Stromal cell of bone marrow (primary cell): ENCODE measurements at places on chromosomes 16 and 17.

GRCh38 chr17:79983456-79983855, 52.2 kb downstream of the TBC1D16 start:
- DNase-seq = no peak

GRCh38 chr17:61065263-61065773, 334.3 kb upstream of the TBX2 start:
- DNase-seq = peak; percentile 28

DNA sequence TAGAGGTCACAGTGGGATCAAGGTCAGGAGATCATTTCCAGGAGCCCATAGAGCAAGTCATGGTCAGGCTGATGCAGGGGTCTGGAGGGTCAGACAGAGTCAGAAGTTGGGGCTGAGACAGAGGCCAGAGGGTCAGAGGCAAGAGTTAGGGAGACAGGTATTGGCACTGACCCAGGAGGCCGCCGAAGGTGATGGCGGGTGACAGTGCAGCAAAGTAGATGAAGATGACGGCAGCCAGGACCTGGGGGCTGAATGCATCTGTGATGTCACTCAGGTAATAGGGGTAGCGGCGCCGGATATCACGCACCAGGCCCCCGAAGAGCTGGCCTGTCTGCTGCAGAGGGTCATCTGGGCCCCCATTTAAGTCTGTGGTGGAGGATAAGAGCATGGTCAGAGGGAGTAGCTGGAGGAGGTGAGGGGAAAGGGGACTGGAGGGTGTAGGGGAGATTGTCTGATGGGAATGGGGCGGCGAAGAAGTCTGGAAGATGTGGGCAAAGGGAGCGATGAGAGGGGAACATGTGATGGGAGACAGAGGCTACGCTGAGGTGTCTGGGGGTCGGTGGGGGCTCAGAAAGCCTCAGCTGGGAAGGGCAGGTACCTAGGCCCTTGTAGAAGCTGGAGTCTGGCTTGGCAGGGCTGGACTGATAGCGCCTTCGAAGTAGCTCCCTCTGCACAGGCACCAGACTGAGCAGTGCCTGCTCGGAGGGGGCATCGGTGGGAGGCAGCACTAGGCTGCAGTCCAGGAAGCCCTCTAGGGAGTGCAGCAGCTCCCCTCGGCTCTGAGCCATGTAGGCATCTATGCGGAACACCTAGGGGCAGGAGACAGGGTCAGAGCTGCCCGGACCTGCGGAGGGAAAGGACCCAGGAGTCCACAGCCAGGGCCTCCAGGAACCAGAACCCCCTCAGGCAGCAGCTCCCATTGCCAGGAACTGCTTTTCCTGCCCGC, 9.8 kb downstream of the SLC4A1 start:
- no peak for DNase-seq

GRCh38 chr17:40937384-40937819, at the start of gene KRT23:
TSS of gene KRT23 (minus strand) at chr17:40937646. CDS start at chr17:40936603, 1,043 bp downstream.
- no peak for DNase-seq

- no peak for DNase-seq
These were observed 36.4 kb downstream of the MYH13 start for GRCh38 chr17:10336393-10336792.

GRCh38 chr17:75878174-75878998, at the start of gene TRIM47:
TSS of gene TRIM47 (minus strand) at chr17:75878581. CDS start at chr17:75878548, 33 bp downstream.
- peak; percentile 41 for DNase-seq

- DNase-seq = no peak
These were observed 13.6 kb downstream of the CTU2 start for GRCh38 chr16:88719933-88720296.

DNA sequence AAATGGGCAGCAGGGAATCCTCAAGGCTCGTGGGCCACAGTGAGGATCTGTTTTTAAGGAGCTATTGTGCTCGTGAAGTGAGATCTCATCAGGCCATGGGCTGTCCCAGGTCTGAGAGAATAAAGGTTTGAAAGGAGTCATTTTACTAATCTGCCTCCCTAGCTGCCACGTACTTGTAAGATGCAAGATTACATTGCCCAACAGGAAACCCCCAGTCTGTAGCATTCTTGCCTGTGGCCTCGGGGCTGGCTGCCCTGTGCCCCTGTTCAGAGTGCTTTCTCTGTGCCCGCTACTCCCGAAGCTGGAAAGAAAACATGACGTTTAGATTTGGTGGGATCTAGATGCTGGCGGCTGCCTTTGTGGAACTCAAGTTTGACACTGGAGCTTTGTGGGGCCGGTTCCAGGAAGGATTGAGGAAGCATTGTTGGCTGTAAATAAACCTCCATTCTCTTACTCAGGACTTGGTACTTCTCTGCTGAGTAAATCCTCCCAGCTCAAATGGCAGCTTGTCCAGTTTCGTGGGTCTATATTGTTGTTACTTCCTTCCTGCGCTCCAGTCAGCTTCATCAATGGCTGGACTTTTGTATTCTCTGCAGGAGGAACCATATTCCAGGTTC, 21.2 kb downstream of the SAP30BP start:
- DNase-seq = no peak

GRCh38 chr17:78611607-78612006, 34.4 kb upstream of the DNAH17 start:
- no peak for DNase-seq

DNA sequence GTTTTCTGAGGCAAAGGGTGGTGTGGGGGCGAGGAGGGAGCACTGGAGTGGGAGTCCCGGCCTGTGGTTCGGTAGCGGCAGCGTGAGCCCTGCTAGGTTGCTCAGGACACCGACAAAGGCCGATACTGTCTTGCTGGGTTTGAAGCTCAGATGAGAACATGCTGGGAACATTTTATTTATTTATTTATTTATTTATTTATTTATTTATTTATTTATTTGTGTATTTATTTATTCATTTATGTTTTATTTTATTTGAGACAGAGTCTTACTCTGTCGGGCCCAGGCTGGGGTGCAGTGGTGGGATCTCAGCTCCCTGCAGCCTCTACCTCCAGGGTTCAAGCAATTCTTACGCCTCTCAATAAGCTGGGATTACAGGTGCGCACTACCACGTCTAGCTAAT, 117.9 kb upstream of the GSE1 start:
- DNase-seq = no peak

- DNase-seq = no peak
These were observed 703.7 kb upstream of the SOX9 start for GRCh38 chr17:71417142-71417541.

DNA sequence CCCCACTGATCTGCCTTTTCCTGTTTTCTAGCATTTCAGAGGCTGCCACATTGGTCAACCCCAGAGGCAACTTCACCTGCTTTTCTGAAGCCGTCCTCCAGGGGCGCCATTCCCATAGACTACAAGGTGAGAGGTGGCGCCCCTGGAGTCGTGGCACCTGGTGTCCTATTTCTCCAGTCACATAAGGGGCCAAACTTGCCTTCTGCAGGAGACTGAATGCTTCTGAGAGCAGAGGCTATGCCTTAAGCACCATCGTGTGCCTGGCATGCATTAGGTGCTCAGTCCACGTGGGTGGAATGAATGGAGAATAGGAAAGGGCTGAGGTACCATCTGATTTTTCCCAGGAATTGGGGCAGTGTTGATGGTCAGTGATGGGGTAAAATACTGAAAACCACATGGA, 164.8 kb downstream of the HAPSTR1 start:
- no peak for DNase-seq

DNA sequence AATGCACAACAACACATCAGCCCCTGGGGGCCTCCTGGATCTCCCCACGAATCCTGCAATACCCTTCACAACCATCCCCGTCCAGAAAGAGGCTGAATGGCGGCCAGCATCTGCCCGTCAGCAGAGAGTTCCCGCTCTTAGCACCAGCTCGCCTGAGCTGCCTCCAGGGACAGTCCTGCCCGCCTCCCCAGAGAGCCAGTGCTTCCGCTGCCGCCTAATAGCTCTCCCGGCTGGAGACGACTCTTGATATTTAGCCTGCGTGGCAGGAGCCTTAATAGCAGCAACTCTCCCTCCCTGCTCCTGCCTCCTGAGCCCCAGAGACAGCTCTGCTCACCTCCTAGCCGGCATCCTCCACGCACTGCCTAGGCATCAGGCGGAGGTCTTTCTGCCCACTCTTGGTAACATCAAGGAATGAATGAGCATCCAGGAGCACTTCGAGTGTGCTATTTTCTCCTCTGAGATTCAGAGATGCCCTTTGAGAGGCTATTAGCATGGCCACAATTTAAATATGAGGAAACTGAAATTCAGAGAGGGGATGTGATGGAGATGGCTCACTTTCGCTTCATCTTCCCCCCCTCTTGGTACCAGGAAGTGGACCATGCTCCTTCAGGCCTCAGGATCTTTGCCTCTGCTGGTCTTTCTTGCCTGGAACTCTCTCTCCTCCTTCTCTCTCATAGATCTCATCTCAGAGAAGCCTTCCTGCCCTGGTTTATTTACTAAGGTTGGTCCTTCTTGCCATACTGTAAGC, 67.9 kb downstream of the RAI1 start:
- DNase-seq = no peak

DNA sequence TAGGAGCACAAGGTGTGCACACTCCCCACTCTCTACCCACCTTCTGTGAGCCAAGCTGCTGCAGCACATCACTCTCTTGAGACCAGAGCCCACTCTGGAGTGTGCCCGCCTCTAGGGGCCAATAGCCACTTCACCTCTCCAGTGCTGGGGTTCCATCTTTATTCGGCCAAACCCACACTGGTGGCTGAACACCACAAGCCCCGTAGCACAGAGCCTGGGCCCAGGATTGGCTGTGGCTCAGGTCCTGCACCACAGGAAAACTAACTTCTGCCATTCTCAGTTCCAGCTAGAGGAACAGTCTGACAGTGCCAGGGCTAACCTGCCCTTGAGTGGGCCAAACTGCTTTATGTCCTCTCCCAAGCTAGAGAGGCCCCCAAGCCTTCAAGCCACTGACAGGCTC, 111.0 kb upstream of the TOX3 start:
- no peak for DNase-seq
